Stimulated activated CD4-positive, alpha-beta T cell treated with anti-CD3 and anti-CD28 coated beads, TNF-alpha, amount 100 ng/mL, for 1 hour (primary cell): ENCODE measurements at places on chromosomes 4 and X.

DNA sequence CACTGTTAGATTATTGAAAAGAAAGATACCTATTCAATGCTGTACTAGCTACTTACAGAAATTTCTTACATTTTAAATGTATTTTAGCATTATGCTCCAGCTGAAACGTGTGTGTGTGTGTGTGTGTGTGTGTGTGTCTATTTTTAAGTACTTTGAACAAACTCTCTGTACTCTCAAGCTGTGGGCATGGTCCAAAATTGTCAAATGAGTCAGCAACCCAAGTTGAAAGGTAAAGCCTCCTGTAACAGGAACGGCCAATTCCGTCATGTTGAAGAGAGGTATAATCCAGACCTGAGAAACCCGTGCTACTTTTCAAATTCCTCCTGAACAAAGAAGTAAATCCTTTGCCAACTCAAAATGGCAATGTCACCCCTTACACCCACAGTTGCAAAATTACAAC lies 20.5 kb downstream of the MAOB start:
- no peak for DNase-seq

DNA sequence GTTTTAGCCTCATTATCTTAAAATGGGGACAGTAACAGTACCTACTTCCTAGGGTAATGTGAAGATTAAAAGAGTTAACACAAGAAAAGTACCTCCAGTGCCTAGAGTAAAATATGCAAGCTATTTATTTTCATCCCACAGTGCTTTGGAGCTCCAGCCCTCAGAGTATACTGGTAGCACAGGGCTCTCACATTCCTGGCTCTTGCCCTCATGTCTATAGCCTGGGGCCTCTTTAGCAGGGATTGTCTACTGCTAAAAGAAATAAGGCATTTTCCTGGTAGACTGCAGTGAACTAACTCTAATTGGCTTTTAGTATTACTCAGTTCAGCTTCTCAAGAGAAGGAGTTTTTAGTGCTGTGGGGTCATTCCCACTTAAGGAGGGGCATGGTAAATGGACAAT lies 60.8 kb downstream of the RRAGB start:
- no peak for DNase-seq

DNA sequence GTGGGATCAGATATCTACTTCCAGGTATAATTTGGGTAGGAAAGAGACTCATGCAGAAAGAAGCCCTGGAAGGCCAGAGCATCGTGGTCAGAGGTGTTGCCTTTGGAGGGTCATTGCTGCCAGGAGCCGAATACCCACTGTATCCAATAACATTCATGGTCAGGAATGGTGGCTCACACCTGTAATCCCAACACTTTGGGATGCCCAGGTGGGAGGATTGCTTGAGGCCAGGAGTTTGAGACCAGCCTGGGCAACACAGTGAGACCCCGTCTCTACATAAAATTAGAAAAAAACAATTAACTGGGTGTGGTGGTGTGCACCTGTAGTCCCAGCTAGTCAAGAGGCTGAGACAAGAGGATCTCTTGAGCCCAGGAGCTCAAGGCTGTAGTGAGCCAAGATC lies 10.9 kb upstream of the F11 start:
- no peak for DNase-seq

DNA sequence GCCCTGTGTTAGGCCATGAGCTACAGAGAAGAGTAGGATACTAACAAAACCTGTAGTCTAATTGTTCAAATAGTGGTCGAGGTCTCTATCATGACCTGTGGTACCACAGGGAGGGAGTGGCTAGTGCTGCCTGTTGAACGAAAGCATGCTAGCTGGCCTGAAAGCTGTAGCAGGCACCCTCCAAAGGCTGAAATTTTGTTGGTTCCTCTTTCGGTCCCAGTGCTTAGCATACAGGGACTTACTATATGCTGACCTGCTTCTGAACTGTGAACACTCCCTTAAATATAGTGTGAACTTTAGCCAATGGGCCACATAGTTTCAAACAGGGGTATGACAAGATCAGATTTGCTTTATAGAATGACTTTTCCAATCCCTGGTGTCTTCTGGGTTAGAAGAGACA lies 113.4 kb downstream of the PJA1 start:
- no peak for DNase-seq

DNA sequence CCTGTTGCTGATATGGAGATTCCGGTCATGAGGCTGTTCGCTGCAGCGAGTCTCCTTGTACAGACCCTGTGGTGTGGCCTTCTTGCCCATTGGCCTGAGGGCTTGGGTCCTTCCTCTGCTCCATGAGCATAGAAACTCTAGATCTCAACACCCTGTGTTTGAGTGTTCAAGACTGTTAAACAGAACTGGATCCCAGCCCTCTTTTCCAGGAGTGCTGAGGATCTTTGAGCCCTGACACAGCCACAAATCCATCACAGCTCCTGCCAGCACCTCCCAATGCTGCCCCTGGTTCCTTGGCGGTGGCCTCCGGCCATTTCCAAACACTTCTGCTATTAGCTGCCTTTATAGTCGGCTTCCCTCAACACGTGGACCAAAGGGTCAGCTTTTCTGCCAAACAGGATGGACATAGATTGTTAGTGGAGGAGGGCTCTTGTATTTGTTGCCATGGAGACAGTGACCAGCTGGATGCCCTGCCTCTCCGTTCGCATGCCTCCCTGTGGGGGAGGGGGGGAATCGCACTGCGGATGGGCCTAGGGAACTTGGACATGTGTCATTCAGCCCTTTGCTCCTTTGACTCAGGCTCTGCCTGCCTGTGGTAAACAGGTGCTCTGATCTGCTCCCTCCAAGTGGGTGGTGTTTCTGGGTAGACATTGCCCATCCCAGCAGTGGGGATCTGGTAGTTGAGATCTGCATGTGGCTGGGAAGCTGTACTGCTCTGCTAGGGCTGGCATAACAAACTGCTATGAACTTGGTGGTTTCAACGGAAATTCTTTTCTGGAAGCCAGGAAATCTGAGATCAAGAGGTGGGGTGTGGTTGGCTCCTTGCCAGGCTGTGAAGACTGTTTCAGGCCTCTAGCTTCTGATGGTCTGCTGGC lies 6.9 kb upstream of the WDR1 start:
- no peak for DNase-seq

DNA sequence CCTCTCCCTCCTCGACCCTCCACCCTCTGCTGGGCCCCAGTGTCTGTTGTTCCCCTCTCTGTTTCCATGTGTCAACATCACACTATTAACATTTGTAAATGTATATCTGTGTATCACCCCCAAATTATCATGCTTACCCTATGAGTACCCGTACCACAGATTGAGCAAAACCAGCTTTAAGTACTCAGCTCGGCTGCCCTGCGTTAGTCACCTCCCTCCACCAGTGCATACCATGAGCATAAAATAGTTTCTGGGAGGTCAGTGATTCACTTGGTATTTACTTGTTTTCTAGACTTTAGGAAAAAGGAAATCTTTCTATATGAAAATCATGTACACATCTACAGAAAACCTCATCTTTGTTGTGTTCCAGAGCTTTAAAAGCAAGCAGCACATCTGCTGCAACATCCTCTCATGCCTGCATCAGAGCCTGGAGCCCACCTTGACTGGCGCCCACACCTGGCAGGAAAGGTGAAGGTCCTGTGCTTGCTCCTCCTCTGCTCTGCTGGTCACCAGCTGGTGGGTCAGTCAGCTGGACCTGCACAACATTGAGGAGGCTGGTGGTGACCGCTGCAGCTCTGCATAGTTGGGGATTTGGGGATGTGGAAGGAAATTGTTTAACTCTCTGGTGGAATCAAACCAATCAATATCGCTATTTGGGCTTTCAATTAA lies 214.4 kb upstream of the KLF3 start:
- DNase-seq = no peak

- DNase-seq = no peak
These were observed 222.5 kb downstream of the AFF2 start for GRCh38 chrX:148722966-148723365.

GRCh38 chrX:41043674-41044345 lies 41.4 kb upstream of the USP9X start:
- no peak for DNase-seq

- no peak for DNase-seq
These were observed 8.0 kb downstream of the PPARGC1A start for GRCh38 chr4:23881674-23882337.

GRCh38 chr4:19756661-19757060 lies 495.0 kb upstream of the SLIT2 start:
- DNase-seq = no peak

GRCh38 chr4:6989331-6989923 lies 53.7 kb upstream of the TADA2B start:
- DNase-seq = no peak

DNA sequence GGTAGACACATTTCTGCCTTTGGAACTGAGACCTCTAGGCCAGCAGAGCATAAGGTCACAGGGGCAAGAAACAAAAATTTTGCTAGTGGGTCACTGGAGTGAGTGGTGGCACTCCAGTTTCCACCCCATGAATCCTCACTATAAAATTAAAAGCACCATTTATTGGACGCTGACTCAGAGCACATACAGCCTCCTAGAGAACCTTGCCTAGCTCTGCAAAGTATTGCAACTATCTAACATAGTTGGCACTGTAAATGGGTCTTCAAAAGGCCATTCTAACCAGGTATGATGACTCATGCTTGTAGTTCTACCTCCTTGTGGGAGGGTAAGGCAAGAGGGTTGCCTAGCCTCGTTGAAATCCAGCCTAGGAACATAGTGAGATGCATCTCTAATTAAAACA lies 25.1 kb downstream of the RRAGB start:
- no peak for DNase-seq

- no peak for DNase-seq
These were observed 52.5 kb downstream of the LINC00632 start for GRCh38 chrX:140762061-140762460.

DNA sequence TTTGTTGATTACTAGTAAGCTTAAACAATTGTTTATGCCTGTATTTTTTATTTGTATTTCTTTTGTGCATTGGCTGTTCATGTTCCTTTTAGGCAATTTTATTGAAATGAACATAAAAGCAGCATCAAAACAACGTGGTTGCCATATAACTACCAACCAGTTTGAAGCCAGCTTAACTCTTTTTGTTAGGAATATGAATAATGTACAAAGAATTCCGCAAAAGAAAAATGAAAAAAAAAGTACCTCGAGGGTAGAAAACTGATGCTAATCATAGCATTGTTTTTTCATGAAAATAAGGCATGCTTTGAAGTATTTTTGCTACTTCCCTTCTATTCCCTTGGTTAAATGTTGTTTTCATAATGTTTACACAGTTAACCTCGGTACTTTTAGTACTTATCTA lies 1024.0 kb upstream of the SLIT2 start:
- DNase-seq = no peak

DNA sequence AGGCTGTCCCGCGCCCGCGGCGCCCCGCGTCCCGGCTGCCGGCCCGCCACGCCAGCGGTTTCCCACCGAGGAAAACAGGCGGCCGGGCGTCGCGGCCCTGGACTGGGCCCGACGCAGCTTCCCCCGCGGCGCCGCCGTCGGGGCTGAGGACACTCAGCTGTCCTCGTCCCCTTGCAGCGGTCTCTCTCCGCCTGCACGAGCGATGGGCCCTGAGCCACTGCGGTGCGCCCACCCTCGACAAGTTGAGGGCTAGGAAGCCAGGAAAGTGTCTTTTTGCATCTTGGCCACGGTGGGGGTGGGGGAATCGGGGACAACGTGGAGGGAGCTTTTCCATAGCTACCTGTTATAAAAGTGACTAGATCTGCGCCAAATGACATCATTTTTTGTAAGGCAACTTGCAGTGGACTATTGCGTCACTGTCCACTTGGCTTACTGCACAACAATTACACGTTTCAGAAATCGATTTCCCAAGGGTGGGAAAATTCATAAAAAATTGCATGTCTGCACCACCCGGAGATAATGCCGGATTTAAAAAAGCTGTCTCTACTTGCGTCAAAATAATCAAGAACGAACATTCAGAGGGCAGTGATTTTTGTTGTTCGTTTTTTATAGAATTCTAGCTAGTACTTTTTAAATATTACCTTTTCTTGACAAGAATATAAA lies 1.1 kb downstream of the KLHL15 start:
- DNase-seq = no peak

GRCh38 chr4:115315182-115315581 lies 201.8 kb upstream of the NDST4 start:
- no peak for DNase-seq

DNA sequence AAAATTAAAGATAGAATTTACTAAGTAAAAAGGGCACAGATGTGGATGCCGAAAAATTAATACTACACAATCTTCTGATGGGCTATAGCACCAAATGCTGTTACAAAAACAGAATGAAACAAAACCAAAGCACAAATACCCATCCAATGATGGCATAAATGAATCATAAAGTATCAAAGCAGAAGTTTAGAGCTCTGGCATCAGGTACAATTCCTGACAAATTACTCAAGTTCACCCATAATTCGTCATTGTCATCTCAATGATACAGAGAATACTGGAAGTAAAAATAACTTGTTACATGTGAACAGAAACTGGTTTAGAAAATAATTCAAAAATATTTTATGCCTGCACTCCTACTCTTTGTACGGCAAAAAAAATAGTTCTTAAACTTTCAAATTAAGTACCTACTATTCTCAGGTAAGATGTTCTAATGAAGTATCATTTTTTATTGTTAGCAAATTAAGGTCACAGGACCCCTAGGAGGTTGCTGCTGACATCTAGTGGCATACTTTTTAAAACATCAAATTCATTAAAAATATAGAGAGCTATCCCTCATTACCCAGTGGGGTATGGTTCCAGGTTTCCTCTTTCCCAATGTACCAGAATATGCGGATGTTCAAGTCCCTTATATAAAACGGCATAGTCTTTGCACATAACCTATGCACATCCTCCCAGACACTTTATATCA lies 126.1 kb downstream of the INPP4B start:
- no peak for DNase-seq

DNA sequence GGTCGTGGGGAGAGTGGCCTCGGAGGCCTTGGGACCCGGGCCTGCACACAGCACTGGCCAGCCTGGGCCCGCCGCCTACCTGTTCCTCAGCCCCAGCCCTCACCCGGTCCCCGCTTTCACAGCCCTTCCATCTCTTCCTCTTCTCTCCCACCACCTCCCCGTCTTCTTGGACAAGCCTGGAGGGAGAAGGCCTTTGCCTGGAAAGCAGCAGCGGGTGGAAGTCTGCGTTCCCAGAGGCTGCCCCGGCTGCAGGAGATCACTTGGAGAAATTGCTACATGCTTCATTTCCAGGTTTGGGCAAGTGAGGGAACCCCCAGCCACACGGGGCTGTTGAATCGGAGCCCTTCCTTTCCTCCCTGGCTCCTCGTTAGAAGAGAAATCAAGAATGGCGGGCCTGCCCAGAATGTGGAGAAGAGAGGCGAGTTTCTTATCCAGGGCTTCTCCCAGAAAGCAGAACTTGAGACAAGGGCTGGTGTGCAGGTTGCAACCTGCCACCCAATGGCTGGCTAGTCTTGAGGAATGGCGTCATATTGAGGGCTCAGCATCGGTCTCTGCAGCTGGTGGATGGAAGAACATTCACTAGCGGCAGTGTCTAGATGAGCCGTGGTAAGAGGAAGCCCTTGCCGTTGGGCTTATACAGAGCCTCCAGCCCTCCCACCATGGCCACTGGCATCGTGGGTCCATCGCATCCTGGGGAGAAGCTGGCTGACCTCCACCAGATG lies 1.2 kb upstream of the PDZD4 start:
- no peak for DNase-seq
